ENCODE measurements at places on chromosomes 3 and 15.

DNA sequence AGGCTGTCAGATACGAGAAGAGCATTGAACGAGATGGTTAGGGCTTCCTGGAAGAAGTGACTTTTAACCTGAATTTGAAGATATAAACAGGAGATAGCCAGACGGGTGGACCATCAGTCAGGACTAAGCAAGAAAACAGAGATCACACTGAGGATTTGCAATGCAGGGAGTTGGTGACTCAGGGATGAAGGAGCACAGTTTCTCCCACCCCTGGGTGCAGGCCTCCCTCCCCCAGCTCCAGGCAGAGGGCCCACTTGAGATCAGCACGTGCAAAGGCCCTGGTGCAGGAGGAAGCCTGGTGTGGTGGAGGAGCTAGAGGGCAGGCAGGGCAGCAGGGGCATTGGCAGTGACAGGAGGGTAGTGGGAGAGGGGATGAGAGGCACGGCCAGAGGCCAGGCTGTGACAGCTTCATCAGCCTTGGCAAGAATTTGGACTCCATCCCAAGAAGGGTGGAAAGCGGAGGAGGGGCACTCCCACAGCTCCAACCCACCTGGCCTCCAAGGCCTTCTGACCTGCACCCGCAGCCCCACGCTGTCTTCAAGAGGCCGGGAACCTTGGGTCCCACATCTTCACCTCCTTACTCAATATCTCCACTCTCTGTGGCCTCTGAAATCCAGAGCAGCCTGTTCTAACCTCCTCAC lies 8.7 kb upstream of the PCSK6 start:
- no peak overlapping the region for H3K4me3 ChIP-seq
- no peak for DNase-seq
- peaks cover 17% of the 10 kb centered on the region for H3K27me3 ChIP-seq
- H3K27ac ChIP-seq, result no peak overlapping the region
- no peaks in the 10 kb centered on the region for H3K36me3 ChIP-seq

DNA sequence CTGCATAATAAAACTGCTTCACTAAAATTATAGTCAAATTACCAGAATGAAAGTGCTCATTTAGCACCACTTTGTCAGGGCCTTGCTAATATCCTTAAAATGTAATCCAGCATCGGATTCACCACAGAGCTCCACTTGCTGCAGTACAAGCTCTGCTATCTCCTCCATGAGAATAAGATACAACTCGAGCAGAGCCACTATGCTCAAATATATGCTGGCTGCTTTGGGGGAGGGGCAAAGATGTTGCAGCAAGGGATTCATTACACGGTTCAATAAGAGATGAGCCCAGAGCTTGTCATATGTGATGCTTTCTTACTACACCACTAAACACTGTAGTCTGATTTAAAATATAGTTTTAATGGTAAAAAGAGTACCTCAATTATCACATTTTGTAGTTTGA lies 72.2 kb downstream of the DLG1 start:
- peaks cover 47% of the 10 kb centered on the region for H3K4me1 ChIP-seq
- no peaks in the 10 kb centered on the region for H3K27me3 ChIP-seq
- peak overlapping the region; percentile 66 for H3K27ac ChIP-seq

GRCh38 chr3:139935016-139935865 lies at the start of gene CLSTN2:
CLSTN2 (plus strand) TSS chr3:139935185.
- DNase-seq, result peak; percentile 76
- no peaks in the 10 kb centered on the region for H3K36me3 ChIP-seq
- no peak within 1 kb of the TSS for H3K27ac ChIP-seq
- H3K4me1 ChIP-seq, result peaks cover 8% of the 10 kb centered on the region
- peak within 1 kb of the TSS; percentile 72 for H3K4me3 ChIP-seq
- H3K27me3 ChIP-seq, result peaks cover 53% of the 10 kb centered on the region

- no peaks in the 10 kb centered on the region for H3K27me3 ChIP-seq
- H3K4me3 ChIP-seq, result no peak overlapping the region
- no peak overlapping the region for H3K27ac ChIP-seq
- no peak for DNase-seq
- no peaks in the 10 kb centered on the region for H3K4me1 ChIP-seq
These were observed 1084.5 kb downstream of the ROBO1 start for GRCh38 chr3:78683284-78683683.

DNA sequence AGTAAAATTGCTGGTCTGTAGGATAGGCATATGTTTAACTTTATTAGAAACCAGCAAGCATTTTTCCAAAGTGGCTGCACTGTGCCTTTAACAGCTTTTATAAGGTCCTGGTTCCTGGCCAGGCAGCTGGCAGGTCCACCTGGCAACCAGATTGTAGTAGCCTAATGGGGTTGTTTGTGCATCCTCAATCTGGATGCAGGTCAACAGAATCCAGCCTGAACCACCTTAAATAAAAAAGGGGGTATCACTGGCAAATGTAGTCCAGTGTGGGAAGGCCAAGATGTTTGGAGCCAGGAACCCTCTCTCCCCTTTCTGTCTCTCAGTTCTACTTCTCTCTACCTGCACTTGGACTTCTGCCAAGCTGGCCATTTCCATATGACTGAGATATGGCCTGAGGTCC lies 200.3 kb downstream of the ZNF621 start:
- no peaks in the 10 kb centered on the region for H3K27me3 ChIP-seq
- DNase-seq, result no peak
- H3K4me1 ChIP-seq, result peaks cover 8% of the 10 kb centered on the region
- H3K36me3 ChIP-seq, result peaks cover 13% of the 10 kb centered on the region

- peaks cover 37% of the 10 kb centered on the region for H3K4me1 ChIP-seq
- H3K36me3 ChIP-seq, result peaks cover 7% of the 10 kb centered on the region
- no peaks in the 10 kb centered on the region for H3K27me3 ChIP-seq
- no peak for DNase-seq
- no peak overlapping the region for H3K27ac ChIP-seq
These were observed 91.9 kb downstream of the MB21D2 start for GRCh38 chr3:192825657-192826200.

GRCh38 chr3:143529018-143529478 lies 319.2 kb downstream of the SLC9A9 start:
- no peaks in the 10 kb centered on the region for H3K27me3 ChIP-seq
- DNase-seq, result no peak
- no peak overlapping the region for H3K27ac ChIP-seq
- H3K4me3 ChIP-seq, result no peak overlapping the region
- 0 out of 2 replicates have a peak, but pooled peaks cover 5% of the 10 kb centered on the region for H3K4me1 ChIP-seq
- no peaks in the 10 kb centered on the region for H3K36me3 ChIP-seq

GRCh38 chr15:25134546-25134945 lies 179.8 kb downstream of the SNRPN start:
- peaks cover 36% of the 10 kb centered on the region for H3K36me3 ChIP-seq
- no peak for DNase-seq
- no peaks in the 10 kb centered on the region for H3K27me3 ChIP-seq
- H3K4me3 ChIP-seq, result no peak overlapping the region
- H3K4me1 ChIP-seq, result peaks cover 6% of the 10 kb centered on the region

DNA sequence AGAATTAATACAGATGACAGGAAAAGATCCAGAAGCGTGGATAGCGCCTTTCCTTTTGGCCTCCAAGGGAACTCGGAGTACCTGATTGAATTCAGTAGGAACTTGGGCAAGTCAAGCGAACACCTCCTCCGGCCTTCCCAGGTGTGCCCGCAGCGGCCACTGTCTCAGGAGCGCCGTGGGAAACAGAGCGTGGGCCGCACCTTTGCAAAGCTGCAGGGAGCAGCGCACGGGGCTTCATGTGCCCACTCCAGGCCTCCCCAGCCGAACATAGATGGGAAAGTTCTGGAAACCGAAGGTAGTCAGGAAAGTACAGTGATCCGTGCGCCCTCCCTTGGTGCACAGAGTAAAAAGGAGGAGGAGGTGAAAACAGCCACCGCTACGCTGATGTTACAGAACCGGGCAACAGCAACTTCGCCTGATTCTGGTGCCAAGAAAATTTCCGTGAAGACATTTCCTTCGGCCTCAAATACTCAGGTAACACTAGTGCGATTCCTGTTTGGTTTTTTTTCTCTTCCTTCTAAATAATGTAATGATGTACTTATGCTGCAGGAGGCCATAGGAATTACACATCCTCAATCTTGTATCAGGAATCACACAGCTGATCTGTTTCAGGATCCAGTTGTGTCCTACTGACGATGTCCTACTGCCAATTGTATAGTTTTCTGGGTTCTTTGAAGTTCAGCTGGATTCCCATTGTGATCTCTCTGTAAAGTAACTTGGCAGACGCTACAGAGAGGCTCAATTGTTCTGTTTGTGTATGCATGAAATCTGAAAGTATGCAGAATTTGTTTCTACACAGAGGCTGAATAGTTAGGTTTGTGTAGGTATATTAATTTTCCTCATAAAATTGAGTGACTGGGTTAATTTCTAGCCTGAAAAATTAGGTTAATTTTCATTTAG lies 63.1 kb downstream of the CGNL1 start:
- H3K27me3 ChIP-seq, result no peaks in the 10 kb centered on the region
- peak overlapping the region; percentile 85 for H3K27ac ChIP-seq
- peaks cover 36% of the 10 kb centered on the region for H3K4me1 ChIP-seq

- no peak overlapping the region for H3K4me3 ChIP-seq
- peaks cover 8% of the 10 kb centered on the region for H3K36me3 ChIP-seq
- H3K4me1 ChIP-seq, result peaks cover 10% of the 10 kb centered on the region
- peaks cover 1% of the 10 kb centered on the region for H3K27me3 ChIP-seq
- no peak overlapping the region for H3K27ac ChIP-seq
- no peak for DNase-seq
These were observed 43.8 kb downstream of the SPATA16 start for GRCh38 chr3:173096994-173097785.

DNA sequence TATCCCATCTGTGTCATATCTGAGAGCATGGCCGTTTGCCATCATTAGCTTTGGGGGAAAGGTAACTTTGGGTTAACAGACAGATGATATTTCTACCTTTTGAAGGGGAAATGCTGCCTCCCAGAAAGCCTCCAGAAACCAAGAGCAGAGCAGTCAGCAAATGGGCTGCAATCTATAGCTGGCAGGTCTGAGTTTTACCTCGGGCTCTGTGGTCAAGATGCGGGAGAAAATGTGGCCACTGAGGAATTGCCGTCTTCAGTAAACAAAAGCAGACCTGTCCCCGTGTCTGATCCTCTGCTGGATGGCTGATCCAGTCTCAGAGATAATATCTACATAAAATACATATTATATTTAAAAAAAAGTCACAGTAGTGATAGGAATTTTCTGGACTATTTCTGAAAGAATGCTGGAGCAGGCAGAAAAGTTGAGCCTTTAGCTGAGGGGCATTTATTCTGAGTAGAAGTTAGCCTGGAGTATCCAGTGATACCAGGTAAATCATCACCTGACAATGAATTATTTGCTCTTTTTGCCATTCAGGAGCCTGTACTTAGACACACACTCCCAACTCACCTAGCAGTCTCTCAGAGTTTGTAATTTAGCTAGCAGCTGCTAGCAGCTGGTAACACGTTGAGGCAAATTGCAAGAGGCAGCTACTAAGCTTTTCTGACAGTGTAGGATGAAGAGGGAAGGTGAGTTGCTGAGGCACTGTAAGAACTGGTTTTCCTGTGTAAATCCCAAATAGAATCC lies 285.3 kb upstream of the RARB start:
- H3K4me3 ChIP-seq, result no peak overlapping the region
- H3K4me1 ChIP-seq, result peaks cover 16% of the 10 kb centered on the region
- H3K27ac ChIP-seq, result no peak overlapping the region
- DNase-seq, result no peak

DNA sequence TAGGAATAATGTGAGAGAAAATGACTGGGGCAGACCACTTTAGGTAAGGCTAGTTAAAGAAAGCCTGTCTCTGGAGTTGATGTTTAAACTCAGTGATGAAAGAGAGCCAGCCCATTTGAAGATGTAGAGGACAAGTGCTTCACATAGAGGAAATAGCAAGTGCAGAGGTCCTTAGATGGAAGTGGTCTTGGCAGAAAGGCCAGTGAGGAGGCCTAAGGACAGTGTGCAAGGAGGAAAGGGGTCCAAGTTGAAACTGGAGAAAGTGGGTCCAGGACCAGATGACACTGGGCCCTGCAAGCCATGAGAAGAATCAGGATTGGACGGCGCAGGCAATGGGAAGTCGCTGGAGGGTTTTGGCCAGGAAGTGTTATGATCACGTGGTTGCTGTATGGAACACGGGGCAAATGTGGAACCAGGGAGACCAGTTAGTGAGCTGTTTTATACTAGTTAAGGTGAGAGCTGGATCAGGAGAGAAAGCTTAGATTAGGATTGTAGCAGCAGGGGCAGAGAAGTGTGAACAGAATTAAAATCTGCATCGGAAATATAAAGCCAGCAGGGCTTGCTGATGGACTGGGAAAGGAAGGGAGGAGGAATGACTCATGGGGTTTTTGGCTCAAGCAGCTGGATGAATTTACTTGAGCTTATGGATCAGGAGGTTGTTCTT lies 48.0 kb upstream of the SCAANT1 start:
- no peaks in the 10 kb centered on the region for H3K27me3 ChIP-seq
- DNase-seq, result no peak
- peaks cover 54% of the 10 kb centered on the region for H3K4me1 ChIP-seq
- H3K36me3 ChIP-seq, result no peaks in the 10 kb centered on the region
- no peak overlapping the region for H3K4me3 ChIP-seq

DNA sequence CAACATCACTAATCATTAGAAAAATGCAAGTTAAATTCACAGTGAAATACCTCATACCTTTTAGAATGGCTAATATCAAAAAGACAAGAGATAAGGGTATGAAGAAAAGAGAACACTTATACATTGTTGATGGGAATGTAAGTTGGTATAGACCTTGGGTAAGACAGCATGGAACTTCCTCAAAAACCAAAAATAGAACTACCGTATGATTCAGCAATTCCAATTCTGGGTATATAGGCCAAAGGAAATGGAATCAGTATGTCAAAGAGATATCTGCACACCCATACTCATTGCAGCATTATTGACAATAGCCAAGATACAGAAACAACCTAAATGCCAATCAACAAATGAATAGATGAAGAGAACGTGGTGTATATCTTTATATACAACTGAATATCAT lies 166.8 kb upstream of the LRRN1 start:
- H3K27ac ChIP-seq, result no peak overlapping the region
- H3K36me3 ChIP-seq, result peaks cover 25% of the 10 kb centered on the region
- H3K27me3 ChIP-seq, result peaks cover 2% of the 10 kb centered on the region

- no peaks in the 10 kb centered on the region for H3K36me3 ChIP-seq
- peak; percentile 8 for DNase-seq
- H3K27me3 ChIP-seq, result no peaks in the 10 kb centered on the region
- peaks cover 17% of the 10 kb centered on the region for H3K4me1 ChIP-seq
- peak overlapping the region; percentile 57 for H3K27ac ChIP-seq
- no peak overlapping the region for H3K4me3 ChIP-seq
These were observed 7.3 kb downstream of the TBC1D2B start for GRCh38 chr15:78070049-78070700.

DNA sequence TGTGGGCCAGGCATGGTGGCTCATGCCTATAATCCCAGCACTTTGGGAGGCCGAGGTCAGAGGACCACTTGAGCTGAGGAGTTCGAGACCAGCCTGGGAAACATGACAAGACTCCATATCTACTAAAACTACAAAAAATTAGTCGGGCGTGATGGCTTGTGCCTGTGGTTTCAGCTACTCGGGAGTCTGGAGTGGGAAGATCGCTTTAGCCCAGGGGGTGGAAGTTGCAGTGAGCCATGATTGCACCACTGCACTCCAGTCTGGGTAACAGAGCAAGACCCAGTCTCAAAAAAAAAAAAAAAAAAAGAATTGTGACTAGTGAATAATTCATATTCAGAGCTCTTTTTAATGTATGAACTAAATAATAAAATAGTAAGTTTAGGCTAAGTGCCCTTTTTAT lies 87.8 kb upstream of the TSEN2 start:
- no peaks in the 10 kb centered on the region for H3K36me3 ChIP-seq
- no peak for DNase-seq
- H3K27me3 ChIP-seq, result no peaks in the 10 kb centered on the region
- H3K4me1 ChIP-seq, result no peaks in the 10 kb centered on the region
- no peak overlapping the region for H3K27ac ChIP-seq
- no peak overlapping the region for H3K4me3 ChIP-seq

Measured in WTC11 (cell line).